ENCODE measurements at places on chromosomes 6 and 20.

DNA sequence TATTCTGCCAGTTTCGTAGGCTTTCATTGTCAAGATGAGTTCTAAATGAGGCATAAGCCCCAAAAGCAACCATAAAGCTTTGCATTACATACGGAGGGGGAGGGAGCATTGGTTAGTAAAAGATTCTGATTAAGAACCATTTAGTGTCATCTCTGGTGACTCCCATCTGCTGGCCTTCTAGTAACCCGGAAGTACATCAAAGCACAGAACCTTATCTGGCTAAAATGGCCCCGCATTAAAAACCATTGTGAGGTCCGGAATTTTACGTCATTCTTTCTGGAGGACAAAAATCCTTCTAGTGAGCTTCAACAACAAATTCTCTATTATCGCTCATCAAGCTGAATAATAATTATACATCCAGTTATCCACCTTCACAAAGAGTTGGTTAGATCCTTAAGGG, 37.8 kb downstream of the METTL24 start:
- DNase-seq: no peak

GRCh38 chr6:87905101-87905641, 142.5 kb upstream of the SPACA1 start:
- DNase-seq: no peak

GRCh38 chr6:32255199-32256153, 31.6 kb upstream of the NOTCH4 start:
- DNase-seq: peak; percentile 40

DNA sequence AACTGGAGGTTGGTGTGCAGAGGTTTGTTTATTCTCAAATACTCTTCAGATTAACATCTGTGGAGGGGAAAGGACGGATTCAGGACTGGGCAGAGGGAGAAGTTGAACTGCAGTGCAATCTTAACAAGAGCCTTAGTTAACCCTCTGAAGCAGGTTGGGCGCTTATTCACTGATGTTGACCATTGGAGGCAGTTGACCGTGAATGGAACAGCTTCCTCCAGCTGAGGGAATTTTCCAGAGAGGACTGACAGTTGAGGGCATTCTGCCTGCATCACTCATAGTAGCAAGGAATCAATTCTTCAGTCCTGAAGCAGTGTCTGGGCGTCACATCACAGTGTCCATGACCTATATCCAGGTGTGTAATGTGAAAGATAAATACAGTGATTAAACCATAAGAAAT, 80.9 kb downstream of the PLCB4 start:
- DNase-seq: no peak

DNA sequence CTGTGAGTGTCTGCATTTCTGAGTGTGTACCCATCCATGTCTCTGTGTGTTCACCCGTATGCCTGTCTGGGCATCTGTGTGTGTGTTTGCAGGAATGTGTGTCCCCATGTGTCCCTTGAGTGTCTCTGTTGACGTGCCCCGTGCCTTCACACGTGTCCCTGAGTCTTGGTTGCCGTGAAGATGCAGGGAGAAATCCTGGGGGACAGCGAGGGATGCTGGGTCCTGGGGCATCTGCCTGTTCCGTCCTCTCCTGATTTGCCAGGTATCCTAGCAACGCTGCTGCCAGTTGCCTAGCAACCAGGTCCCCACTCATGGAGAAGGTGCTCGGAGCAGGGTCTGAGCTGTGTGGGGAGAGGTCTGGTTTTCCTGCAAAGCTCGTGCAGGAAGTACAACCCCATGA, 6.0 kb upstream of the LKAAEAR1 start:
- peak; percentile 96 for DNase-seq

DNA sequence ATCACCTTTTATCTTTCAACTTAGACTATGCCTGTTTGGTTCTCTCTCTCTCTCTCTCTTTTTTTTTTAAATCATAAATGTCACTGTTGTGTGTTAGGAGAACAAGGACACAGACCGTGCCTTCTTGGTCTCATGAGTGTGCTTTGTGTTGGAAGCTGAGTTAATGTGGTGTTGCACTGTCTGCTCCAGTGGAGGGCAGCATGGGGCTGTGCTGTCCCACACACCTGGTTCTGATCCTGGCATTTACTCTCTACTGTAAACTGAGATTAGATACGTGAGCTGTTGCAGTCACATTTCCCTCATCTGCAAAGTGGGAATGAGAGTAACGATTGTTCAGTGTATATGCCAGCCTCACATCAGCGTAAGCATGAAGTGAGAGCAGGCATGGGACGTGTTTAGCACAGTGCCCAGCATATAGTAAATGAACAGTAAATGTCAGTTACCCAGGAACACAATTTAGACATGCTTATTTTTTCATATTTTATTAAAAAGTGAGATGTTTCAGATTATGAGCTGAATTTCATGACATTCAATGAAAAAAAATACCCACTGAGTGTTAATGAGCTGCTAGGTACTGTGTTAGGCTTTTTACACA, 161.1 kb downstream of the FARS2 start:
- peak; percentile 28 for DNase-seq

DNA sequence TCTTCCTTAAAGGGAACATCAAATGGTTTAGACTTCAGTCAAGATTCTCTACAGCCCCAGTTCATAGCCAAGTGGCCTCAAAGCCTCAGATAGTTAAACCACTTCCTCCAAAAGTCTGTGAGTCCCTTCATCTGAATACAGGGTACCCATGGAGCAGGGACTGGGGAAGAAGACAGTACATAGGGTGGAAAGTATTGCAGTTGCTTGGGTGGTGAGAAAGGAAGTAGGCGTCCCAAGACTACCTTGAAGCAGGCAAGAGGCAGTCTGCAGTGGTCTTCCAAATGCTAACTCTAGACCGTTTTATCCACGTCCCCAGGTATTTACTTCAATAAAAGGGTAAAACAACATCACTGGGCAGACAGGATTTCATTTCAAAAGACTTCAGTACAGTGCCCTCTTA, 2.0 kb downstream of the FYN start:
- no peak for DNase-seq

- DNase-seq: no peak
Measured at GRCh38 chr6:33050014-33050810, 23.2 kb downstream of the HLA-DPA1 start.

DNA sequence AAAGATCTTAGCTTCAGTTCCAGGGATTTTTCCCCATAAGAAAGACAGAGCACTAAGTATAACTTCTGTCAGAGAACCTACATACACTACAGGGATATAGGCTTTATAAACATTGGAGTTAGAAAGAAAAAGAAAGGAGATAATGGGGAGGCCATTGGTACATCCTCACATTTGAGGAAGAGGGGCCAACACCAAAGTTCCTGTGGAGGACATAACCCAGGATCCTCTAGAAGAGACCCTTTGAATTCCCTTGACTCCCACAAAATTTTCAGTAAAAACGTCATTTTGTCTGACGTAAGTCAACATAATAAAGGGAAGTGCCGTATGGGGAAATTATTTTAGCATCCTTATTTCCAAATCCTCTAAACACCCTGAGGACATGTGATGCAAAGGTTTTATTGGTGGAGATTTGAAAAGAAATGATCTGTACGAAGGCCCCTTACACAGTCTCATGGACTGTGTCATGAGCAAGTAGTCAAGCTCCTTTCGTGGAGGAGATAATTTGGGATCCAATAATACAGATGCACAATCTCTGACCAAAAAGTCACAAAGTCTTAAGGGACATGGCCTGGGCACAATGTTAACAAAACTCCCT, 33.2 kb downstream of the HLA-DRA start:
- no peak for DNase-seq

GRCh38 chr6:81759782-81760181, 7.3 kb upstream of the TENT5A start:
- no peak for DNase-seq

GRCh38 chr6:31386977-31387376, 16.4 kb upstream of the MICA start:
- no peak for DNase-seq

- no peak for DNase-seq
Measured at GRCh38 chr6:19876672-19877071, 39.5 kb downstream of the ID4 start.

DNA sequence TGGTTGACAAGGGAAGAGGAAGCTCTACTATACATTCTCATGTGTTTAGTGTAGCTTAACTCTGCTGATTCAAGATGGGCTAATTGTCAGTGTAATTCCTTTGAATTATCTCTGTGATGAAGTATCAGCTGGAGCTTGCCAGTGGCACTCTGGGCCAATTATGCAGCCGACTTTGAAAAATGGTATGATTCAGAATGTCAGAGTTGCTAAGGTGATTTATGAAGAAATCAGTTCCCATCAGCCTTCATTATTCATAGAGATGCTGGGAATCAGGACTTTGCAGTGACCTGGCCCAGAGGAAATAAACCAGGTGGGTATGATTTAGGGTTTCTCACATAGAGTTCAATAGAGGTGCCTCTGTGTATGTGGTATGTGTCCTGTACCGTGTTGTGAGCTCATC, 33.4 kb downstream of the KCNS1 start:
- no peak for DNase-seq

GRCh38 chr20:53774461-53775203, 181.0 kb upstream of the ZNF217 start:
- DNase-seq: no peak

GRCh38 chr6:136334853-136335252, 45.2 kb upstream of the BCLAF1 start:
- DNase-seq: peak; percentile 13

GRCh38 chr6:163728442-163729126, 314.1 kb downstream of the QKI start:
- DNase-seq: no peak

DNA sequence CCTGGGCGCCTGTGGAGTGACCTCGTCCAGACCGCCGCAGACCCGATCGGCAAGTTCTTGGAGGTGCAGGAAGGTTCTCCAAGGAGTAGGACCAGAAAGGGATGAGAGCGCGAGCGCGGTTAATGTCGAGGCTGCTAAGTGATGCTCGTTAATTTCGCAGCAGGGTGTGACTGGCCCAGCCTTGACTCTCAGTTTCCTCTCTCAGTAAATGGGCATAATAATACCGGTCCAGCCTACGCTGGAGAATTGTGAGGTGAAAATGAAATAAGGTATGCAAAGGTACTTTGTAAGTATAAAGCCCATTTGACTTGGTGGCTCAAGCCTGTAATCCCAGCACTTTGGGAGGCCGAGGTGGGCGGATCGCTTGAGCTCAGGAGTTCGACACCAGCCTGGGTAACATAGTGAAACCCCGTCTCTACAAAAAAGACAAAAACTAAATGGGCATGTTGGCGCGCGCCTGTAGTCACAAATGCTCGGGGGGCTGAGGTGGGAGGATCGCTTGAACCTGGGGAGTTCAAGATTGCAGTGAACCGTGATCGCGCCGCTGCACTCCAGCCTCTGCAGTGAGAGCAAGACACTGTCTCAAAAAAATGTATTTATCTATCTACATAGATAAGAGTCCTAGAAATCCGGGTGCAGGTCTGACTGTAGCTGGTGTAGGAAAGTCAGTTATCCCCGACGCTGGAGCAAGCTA, 634 bp upstream of the BTBD9 start:
- DNase-seq: peak; percentile 16

- no peak for DNase-seq
Measured at GRCh38 chr6:7692453-7692784, 33.5 kb upstream of the BMP6 start.

GRCh38 chr6:30480536-30481156, 8.7 kb upstream of the HLA-E start:
- DNase-seq: no peak

- DNase-seq: no peak
Measured at GRCh38 chr6:10381133-10381829, 33.6 kb downstream of the TFAP2A start.

- DNase-seq: no peak
Measured at GRCh38 chr20:34974246-34974645, 18.6 kb downstream of the MYH7B start.

DNA sequence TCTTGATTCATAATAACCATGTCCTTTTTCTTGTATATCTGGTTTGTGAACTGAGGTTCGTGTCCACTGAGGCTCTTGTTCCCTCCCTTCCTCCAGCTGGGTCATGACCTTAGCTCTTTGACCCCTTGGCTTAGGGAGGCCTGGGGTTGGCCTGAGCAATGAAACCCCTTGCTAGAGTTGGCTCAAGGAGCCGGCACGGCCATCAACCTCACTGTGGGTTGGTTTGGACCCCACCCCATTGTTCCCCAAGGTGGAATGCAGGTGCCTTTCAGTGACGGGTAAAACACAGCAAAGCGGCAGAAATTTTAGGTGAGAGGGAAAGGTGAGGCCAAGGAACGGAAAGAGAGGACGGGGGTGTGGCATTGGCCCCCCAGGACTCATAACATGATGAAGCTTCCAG, 44.5 kb upstream of the PHACTR3 start:
- no peak for DNase-seq

DNA sequence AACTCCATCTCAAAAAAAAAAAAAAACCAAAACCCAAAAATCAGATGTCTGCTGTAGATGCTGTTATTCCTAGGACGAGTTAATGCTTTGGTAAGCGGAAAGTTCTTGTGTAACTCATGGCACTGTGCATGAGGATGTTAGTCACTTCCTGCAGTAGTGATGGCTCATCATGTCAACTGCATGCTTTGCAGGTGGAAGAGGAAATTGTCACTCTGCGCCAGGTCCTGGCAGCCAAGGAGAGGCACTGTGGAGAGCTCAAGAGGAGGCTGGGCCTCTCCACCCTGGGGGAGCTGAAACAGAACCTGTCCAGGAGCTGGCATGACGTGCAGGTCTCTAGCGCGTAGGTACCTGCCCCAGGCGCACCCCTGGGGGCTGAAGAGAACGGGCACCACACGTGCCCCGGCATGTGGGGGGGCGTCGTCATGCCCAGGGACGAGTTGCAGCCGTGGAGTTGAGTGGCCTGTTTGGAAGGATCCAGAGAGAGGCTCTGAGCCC, 8.5 kb downstream of the TPD52L2 start:
- DNase-seq: no peak

GRCh38 chr20:57399587-57400155, 8.5 kb downstream of the RBM38 start:
- peak; percentile 40 for DNase-seq

GRCh38 chr6:168640768-168641167, 199.8 kb downstream of the SMOC2 start:
- no peak for DNase-seq

GRCh38 chr6:40348591-40348990, 238.6 kb downstream of the LRFN2 start:
- DNase-seq: no peak

DNA sequence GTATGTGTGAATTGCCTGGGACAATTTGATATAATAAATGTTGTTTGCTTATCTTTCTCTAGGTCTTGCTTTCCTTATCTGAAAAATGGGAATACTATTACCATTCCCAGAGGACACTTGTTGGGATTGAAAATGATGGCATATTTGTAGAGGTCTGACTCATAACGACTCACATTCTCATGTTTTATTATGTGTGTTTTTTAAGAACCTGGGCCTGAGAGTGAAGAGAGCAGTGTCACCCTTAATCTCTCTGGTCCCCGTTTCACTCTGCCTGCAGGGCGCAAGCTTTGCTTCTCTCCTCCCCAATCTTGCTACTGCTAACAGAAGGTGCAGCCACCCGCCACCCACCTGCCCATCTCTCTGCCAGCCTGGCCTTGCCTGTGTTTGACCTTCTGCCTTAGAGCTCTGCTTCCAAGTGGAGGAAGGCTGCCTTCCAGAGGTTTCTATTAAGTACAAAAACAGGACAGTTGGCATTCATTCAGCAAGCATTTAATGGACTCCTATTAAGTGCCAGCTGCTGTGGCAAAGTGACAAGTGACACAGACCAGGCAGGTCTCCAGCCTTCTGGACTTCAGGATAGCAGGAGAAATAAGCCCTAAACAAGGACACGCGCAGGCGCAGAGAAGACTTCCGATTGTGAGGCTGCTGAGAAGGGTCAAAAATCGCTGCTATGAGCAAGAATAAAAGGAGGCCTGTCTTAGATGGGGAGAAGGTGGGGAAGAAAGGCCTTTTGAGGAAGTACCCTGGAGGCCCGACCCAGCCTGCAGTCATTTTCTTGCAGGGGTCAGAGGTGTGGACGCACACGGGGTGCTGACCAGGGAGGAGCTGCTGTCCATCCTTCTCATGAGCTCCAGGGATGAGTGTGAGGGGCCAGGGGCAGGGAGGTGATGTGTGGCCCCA, 112.5 kb downstream of the JPH2 start:
- peak; percentile 56 for DNase-seq

Measured in G401 (cell line).